ACHN (cell line): ENCODE measurements at places on chromosomes 2 and 18.

GRCh38 chr2:101518578-101519492 lies 43.9 kb upstream of the RFX8 start:
- DNase-seq = peak; percentile 70

DNA sequence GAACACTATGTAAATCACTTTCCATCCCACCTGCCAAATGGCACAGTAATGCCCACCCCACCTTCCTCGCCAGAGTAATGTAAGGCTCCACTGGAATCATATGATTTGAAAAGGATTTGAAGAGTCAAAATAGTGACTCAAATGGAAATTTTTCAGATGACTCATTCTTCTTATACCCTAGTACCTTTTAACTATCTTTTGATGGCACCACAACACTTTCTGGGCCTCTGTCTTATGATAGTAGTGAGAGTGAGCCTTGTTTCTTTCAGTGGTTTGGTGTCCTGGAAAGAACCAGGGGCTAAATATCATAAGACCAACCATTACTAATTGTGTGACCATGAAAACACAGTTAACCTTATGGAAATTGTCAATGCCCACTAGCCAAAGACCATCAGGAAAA lies 235.4 kb upstream of the SLC14A2 start:
- no peak for DNase-seq

GRCh38 chr18:79507546-79508480 lies 112.1 kb downstream of the NFATC1 start:
- peak; percentile 2 for DNase-seq

- DNase-seq = no peak
Observed at GRCh38 chr18:25233528-25234321, 118.2 kb downstream of the ZNF521 start.

GRCh38 chr2:111715987-111716904 lies 167.7 kb downstream of the ANAPC1 start:
- DNase-seq = no peak

DNA sequence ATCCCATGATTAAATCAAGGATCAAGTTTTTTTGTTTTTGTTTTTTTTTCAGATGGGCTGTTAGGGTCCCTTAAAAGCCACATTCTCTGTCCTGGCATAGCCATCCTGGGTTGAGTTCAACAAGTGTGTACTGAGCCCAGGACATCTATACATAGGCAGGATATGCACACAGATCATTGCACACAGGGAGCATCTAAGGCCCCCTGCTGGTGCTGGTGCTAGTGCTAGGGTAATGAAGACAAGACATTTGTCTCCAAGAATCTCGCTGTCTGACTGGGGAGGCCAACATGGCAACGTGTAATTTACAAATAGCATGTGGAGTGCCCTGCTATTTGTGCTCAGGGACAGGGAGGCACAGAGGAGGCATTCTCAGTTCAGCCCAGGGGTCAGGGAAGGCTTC lies 124.5 kb downstream of the VAPA start:
- DNase-seq = no peak

GRCh38 chr18:31105733-31106132 lies 3.5 kb upstream of the DSC2 start:
- no peak for DNase-seq

GRCh38 chr18:2547477-2548087 lies 23.7 kb downstream of the METTL4 start:
- peak; percentile 46 for DNase-seq

GRCh38 chr18:12699747-12700146 lies 2.8 kb downstream of the CEP76 start:
- no peak for DNase-seq

DNA sequence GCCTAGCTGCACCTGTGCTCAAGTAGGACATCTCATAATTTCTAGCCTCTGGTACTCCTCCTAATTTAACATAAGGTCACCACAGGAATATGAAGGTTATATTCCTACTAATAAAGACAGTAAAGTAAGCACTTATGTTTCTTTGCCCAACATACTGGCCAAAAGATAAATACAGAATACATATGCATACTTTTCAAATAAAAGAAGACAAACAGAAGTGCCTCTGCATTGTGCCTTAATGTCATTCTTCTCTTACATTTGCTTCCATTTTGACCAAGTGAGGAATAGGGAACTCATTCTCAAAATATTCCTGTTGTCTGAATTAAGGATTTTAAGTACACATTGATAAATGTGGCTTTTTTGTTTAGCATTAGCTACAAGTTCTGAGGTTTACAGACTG lies 5.6 kb downstream of the BCL11A start:
- DNase-seq = no peak

DNA sequence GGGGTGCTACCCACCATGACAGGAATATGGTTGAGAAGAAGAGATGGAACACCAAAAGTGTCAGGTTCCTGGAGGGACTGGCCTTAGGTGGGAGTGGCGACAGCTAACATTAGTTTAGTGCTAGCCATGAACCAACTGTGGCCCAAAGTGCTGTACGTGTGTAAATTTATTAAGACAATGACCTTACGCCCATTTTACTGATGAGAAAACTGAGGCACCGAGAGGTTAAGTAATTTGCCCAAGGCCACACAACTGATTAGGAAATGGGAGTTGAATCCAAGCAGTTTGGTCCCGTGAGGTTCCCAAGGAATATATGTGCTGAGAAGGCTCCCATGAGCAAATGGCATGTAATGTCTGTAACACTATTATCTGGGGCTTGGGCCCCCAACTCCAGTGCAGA lies 109.5 kb upstream of the SLC1A4 start:
- no peak for DNase-seq

DNA sequence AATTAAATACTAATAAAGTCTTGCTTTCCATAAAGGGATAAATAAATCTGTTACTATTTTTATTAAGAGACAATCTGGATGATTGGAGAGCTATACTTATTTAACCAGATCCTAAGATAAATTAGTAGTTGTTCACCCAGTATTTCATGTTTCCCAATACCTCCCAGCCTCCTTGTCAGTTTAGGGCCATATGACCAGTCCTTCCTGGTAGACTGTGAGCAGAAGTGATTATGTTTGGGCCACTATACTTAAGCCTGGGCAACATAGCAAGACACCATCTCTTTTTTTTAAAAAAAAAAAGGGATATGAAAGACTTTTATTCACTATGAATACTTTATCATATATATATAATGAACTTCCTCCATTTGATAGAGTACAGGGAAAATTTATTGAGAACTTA lies 48.8 kb upstream of the PPM1B start:
- DNase-seq = no peak

GRCh38 chr18:34805103-34805877 lies 95.2 kb downstream of the DTNA start:
- no peak for DNase-seq

DNA sequence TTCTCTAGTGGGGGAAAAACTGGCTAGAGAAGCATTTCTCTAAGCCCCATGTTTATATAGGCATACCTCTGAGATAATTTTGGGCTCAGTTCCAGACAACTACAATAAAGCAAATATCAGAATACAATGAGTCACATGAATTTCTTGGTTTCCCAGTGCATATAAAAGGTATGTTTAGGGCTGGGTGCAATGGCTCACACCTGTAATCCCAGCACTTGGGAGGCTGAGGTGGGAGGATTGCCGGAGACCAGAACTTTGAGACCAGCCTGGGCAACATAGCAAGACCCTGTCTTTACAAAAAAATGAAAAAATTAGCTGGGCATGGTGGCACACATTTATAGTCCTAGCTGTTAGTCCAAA lies 22.2 kb downstream of the TSN start:
- DNase-seq = no peak

DNA sequence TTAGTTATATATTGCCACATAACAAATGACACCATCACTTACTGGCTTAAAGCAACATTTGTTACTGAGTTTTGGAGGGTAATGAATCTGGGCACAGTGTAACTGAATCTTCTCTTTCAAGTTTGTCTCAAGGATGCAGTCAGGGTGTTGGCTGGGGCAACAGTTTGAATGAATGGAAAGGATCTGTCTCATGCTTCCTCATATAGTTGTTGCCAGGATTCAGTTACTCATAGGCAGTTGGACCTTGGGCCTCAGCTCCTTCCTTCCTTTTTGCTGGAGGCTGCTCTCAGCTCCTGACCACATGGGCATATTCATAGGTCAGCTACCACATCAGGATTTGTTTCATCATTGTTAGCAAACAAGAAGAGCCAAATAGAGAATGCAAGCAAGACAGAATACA lies 466.1 kb upstream of the MC4R start:
- DNase-seq = no peak

DNA sequence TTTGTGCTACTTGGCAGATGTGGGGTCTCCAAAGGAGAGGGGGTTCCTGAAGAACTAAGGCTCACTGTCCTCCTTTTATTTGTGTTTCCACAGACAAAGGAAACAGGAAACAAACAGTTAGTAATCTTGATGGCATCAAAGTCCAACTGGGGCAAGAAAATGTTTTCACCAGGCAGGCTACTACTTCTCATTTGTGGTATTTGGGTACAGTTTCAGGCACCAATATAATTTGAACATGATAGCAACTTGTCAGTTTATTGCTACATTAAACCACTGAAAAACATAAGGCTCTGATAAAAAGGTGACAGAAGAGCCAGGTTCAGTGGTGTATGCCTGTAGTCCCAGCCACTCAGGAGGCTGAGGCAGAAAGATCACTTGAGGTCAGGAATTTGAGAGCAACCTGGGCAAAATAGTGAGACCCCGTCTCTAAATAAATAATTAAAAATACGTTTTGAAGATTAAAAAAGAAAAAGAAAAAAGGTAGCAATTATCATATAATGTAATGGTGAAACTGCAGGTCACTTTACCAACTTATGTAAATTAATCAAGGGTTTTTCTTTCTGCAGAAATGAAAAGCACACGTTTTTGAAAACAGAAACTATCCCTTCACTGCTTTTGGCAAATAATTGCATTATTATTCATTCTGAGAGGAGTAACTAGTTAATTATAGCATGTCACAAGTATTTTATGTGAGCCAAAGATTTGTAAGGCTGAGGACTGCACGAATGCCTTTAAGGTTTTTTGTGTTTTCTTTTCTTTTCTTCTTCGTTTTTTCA lies 157.5 kb upstream of the CAVIN2 start:
- DNase-seq = no peak

DNA sequence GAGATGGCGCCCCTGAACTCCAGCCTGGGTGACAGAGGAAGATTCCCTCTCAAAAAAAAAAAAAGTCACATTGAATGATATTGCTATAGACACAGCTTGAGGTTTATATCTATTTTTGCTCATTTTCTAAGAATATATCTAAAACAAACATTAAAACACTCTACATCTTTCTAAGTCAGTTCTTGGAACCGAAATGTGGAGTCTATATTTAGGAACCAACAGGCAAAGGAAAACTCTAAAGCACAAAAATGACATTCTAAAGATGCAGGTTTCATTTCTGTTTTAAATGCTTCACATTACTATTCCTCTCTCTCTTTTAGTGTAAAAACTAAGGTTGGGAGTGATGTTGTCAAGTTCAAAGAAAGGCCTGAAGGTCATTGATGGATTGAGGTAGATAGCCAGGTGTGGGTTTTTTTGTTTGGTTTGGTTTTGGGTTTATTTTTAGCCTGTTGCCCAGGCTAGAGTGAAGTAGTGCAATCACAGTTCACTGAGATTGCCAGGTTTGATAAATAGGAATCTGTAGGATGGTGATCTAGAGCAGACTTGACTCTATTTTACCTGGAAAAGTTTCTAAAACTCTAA lies 194.0 kb upstream of the RBBP8 start:
- DNase-seq = no peak

GRCh38 chr2:35857498-35857897 lies 498.1 kb upstream of the CRIM1 start:
- DNase-seq = no peak

GRCh38 chr2:171341394-171342066 lies 92.3 kb downstream of the METTL8 start:
- no peak for DNase-seq

- no peak for DNase-seq
Observed at GRCh38 chr2:218145124-218145523, 19.3 kb downstream of the CXCR2 start.

GRCh38 chr2:85326406-85327159 lies 1.2 kb downstream of the TGOLN2 start:
- DNase-seq = no peak

DNA sequence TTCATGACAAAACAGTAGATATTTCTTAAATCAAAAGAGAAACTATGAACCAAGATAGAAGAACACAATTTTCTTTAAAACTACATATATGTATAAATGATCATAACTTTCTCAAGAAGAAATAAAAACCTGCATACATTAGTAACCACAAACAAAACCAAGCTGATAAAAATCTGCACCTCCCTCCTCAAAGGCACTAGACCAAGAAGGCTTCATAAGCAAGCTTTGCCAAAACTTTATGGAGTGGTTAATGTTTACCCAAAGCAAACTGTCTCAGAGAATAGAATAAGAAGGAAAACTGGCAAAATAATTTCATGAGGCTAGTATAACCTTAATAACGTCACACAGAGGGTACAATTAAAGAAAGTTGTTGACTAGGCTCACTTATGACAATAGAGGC lies 138.3 kb downstream of the ZBTB7C start:
- DNase-seq = peak; percentile 39

DNA sequence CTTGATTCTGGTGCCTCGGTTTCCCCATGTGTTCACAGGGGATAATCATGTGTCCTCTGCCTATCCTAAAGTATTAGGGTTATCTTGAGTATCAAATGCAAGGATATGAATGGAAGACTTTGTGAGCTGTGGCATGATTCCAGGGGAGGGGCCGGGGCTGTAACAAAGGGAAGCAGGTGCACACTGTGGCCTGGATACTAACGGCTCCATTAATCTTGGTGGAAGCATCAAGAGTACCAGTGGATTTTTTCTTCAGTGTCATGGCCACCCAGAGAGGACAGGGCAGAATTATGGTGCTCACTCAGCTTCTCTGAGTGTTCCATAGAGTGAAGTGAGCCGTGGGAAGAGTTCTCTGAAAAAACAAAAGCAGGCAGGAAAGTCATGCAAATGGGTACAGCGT lies 320.1 kb downstream of the ALK start:
- no peak for DNase-seq

DNA sequence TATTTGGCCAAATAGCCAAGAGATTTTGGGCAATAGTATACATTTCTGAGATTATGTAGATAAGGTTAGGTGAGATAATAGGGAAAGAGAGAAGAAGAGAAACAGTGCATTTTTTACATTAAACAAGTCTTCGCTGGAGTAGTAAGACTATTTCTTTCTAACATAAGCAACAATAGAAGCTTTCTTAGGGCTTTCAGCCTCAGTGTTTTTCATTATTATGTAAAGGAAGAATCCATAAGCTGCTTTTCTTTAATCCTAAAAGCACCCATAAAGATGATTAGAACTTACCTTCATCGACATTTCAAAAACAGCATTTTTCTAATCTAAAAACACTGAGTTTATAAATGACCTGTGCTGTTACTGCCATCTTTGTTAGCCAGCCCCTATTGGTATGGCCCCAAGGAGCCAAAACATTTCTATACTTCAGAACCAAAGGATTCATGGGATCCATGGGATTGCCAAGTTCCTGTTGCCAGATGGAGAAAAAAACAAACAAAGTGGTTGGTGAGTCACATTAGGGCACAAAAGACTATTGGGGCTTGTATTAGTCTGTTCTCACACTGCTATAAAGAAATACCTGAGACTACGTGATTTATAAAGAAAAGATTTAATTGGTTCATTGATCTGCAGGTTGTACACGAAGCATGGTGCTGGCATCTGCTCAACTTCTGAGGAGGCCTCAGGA lies 88.2 kb downstream of the SCG2 start:
- no peak for DNase-seq
